ENCODE measurements at places on chromosomes 16 and 17.

GRCh38 chr17:82831818-82832200 is 8.0 kb downstream of the ZNF750 start:
- no peak for DNase-seq

DNA sequence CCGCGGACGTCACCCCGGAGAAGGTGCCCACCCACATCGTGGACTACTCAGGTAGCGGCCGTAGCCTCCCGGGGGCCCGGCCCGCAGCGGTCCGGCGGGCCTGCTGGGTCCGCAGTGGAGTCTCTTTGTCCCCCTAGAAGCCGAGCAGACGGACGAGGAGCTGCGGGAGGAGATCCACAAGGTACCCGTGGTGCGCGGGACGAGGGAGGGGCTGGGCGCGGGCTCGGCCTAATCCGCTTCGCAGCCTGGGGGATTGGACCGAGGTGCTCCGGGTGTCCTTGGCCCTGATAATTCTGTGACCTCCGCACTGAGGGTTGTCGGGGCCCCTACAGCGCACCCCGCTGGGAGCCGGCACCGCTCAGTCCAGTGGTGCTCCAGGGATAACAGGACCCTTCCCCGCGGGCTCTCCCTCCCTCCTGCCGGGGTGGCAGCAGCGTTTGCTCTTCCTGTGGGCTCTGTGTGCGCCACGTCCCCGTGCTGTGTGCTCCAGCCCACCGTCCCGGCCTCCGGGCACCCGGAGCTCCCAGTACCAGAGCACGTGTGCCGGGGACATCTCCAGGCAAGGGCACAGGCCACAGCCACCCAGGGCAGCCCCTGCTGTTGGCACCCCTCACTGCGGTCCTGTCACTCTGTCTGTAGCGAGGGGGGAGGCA is 713 bp downstream of the RHOT2 start:
- DNase-seq, result peak; percentile 26

DNA sequence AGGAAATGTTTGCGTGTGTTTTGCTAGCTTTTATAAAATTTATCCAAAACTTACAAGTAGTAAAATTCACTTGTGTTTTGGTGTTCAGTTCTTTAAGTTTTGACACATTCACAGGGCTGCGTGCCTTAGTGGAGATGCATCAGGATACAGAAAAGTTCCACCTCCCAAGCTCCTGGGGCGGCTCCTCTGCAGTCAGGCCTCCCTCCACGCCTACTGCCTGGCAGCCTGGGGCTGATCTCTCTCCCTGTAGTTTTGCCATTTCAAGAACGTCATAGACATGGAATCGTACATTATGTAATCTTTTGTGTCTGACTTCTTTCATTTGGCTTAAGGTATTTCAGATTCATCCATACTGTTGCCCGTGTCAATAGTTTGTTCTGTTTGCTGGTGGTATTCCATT is 27.2 kb upstream of the IRF8 start:
- no peak for DNase-seq

GRCh38 chr16:67001726-67002125 is 13.3 kb downstream of the CES4A start:
- DNase-seq, result no peak

- DNase-seq, result peak; percentile 94
These were observed 178.4 kb downstream of the CCDC182 start for GRCh38 chr17:57566721-57567120.

- no peak for DNase-seq
These were observed 296.1 kb upstream of the SOX9 start for GRCh38 chr17:71824671-71825070.

- DNase-seq, result peak; percentile 24
These were observed 34.8 kb upstream of the XYLT2 start for GRCh38 chr17:50311112-50311460.

GRCh38 chr17:78338486-78339259 is 21.2 kb downstream of the SOCS3 start:
- DNase-seq, result peak; percentile 76

DNA sequence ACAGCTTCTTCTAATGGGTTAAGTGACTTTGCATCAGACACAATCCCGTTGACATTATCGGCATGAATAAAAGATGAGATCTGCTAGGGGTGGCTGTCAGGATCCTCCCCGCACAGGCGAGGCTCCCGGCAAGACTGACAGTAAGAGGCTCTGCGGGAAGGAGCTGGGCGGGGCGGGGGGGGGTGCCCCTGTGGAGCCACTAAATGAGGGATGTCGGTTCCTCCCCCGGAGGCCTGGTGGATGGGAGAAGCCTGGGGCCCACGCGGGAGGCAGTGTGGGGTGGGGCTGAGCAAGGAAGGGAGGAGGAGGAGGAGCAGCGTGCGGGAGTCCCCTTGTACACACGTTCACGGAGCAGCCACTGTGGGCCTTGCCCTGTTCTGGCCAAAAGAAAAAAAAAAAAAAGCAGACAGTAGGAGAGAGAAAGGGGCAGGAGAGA is 190.9 kb upstream of the GSE1 start:
- peak; percentile 85 for DNase-seq

- no peak for DNase-seq
These were observed 145.3 kb downstream of the FOXL1 start for GRCh38 chr16:86723689-86724088.

DNA sequence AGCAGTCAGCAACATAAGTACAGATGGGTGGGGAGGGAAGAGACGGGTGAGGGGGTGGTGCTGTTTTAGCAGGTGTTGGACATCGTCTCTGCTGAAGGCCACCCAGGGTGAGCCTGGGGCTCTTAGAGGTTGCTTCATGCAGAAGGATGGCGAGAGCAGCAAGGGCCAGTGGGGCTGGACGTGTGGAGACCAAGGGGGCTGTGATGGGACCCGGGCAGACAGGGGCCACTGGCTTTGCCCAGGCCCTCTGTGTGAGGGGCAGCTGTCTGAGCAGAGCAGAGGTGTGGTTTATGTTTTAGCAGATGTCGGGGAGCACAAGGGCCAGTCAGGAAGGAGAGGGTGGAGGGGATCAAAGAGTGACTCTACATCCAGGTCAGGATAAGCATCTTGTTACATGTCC is 4.8 kb downstream of the NARF start:
- no peak for DNase-seq

GRCh38 chr16:66475232-66475631 is 48.1 kb downstream of the BEAN1 start:
- DNase-seq, result peak; percentile 28

DNA sequence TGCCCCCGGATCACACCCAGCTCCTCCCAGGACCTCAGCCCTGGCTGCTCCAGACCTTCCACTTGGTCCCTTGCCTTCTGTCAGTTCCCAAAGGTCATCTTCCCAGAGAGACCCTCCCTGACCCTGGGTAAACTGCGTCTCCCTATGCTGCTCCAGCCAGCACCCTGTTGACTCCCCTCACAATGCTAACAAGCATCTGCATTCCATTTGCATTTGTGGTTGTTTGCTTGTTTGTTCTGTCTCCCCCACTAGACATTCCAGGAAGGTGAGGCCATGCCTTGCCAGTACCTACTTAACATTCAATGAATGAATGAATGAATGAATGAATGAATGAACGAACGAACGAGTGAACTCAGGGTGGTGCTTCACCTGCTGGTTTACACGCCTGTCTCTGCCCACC is 171.2 kb downstream of the WSCD1 start:
- no peak for DNase-seq

GRCh38 chr17:63571632-63572310 is 21.5 kb downstream of the DCAF7 start:
- no peak for DNase-seq

DNA sequence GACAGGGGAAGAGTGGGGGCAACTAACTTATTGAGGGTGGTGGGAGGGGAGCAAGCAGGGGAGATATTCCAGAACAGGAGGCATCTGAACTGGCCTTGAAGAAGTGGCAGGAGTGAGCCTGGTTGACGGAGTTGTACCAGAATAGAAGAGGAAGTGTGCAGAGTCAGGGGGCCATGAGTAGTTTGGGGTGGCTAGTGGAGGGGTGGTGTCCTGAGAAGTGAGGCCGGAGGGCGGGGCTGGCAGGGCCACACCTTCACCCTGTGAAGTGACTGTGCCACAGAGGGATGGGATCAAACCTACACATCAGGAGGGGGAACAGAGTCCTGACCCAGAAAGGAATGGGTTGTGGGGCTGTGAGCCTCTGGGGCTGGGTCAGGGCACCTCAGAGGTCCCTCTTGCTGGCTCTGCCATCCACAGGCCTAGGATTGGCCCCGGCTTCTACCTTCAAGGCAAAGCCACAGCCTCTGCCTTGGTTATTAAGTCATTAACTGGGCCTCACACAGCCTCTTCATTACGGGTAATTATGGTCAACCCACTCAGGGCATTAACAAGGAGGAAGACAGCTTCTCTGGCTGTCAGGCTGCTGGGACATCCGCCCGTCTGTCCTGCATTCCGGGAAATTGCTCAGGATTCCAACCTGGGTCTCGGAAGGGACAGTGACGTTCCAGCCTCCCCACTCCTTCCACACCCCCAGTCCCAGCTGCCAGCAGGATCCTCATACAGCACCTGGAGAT is 12.7 kb downstream of the SPNS2 start:
- DNase-seq, result no peak

- DNase-seq, result no peak
These were observed 2.9 kb downstream of the C16orf90 start for GRCh38 chr16:3492356-3492755.

- no peak for DNase-seq
These were observed 53.3 kb upstream of the KDM6B start for GRCh38 chr17:7780736-7781135.

GRCh38 chr16:65781363-65781762 is 585.1 kb upstream of the CDH5 start:
- DNase-seq, result no peak

GRCh38 chr16:87955302-87956097 is 4.3 kb downstream of the BANP start:
- DNase-seq, result no peak

DNA sequence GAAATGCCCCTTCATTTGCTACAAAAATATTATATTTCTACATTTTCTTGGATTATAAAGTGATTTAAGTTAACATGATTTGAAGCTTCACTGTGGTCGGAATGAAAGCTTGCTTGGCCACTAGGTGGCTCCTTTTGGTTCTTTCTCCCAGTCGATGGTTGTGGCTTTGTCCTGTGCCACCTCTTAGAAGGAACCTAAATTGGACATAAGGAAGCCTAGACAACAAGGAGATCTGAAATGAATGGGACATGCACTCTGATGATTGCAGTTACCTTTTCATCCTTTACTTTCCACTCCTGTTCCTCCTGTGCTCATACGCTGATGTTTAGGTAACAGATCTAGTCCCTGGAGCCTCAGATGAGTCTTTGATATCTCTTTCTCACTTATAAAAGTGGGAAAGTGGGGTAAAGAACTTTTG is 39.2 kb downstream of the FTO start:
- DNase-seq, result peak; percentile 55

DNA sequence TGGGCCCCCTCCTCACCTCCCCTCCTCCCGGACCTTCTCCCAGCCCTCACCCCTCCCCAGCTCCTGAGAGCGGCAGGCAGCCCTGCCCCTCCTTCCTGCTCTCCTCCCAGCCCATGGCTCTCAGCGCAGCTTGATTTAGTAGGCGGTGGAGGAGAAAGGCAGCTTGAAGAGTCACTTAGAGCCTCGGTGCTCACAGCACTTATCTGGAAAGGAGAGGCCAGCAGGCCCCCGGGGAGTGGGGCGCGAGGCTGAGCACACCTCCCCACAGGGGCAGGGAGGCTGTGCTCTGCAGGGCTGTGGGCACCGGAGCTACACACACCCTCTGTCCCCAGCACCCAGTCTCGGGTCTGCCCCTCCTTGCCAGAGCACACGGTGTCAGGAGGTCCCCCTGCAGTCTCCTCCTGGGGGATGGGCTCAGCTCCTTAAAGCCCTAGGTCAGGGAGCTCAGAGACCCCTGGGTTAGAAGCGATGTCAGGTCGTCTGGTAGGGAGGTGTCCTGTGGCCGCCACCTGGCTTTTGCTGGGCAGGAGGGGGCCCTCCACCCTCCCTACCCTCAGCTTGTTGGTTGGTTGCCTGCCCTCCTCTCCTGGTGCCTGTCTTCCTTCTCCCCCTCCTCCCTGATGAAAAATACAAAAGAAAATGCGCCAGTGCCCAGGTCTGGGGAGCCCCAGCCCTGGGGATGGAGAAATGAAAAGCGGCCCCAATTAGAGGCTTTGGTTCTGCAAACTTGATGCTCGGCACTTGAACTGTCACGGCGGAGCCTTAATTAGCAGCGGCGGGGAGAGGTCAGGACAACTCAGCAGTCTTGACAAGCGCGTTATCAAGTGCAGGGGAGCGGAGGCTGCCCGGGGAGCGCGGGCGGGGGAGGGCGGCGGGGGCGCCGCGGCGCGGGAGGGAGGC is 151.1 kb upstream of the GSE1 start:
- peak; percentile 93 for DNase-seq

DNA sequence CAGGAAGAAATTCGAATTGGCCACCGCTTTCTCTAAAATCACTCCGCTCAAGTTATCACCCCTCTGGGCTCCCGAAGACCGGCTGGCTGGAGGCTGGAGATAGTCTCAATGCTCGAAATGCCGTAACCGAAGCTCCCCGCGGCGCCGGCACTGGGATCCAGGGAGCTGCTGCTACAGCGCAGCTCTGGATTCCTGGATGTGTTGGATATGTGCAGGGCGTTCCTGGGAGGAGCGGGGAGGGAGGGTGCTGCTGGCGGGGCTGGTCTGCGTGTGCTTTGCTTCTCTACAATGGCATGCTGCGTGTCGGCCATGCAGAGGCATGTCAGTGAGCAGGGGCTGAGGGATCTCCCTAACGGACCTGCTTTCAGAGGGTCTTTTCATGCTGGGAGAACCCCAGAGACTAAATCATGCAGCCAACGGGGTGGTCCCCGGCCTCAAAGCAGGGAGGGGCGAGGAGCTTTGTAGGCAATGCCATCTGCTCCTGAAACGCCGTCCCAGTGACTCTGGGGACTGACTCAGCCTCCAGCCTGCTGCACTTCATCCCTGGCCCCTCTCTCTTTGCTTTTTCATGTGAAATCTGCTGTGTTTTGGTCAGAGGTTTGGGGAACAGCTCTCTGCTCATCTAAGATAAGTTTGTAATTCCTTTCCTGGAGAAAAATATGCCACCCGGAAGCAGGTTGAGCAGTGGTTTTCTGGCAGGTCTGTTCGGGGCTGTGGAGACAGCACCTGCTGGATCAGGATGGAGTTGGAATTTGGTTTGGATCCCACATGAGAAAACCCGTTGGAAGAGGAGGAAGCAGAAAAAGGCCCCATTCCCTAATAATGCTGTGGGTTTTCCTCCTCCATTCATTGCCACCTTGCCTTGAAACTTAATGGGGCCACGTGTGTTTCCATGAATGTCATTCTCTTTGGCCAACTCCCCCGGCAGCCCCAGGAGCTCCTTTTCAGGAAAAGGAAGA is 311.4 kb downstream of the SEC14L1 start:
- peak; percentile 86 for DNase-seq

- DNase-seq, result peak; percentile 34
These were observed 12.6 kb downstream of the UTS2R start for GRCh38 chr17:82384051-82384729.
